ENCODE measurements at places on chromosomes 13 and 19.

- DNase-seq = no peak
Observed at GRCh38 chr19:18760440-18761383, 30.4 kb downstream of the COMP start.

GRCh38 chr19:29326351-29326750 lies 113.4 kb upstream of the UQCRFS1 start:
- DNase-seq = no peak

GRCh38 chr13:96546463-96546862 lies 447.8 kb downstream of the OXGR1 start:
- no peak for DNase-seq

GRCh38 chr13:65353951-65354350 lies 1876.2 kb downstream of the PCDH9 start:
- DNase-seq = no peak

Measured in activated CD8-positive, alpha-beta memory T cell treated with anti-CD3 and anti-CD28 coated beads for 1 hour (primary cell).